ENCODE measurements at places on chromosomes 7 and 10. TPM values are rescaled to one million over a fixed set of nuclear protein-coding genes. Genes with fewer than 3 reads are reported as not detected.
A peak's percentile ranks its signal among the peaks of the same experiment; 100 is the strongest.

- no peak for DNase-seq
Observed at GRCh38 chr7:12025246-12025645, 185.8 kb upstream of the TMEM106B start.

- DNase-seq: no peak
Observed at GRCh38 chr10:22720667-22721066, 6.3 kb upstream of the PIP4K2A start.

The MALRD1 gene
- 35.5 TPM for total RNA-seq

DNA sequence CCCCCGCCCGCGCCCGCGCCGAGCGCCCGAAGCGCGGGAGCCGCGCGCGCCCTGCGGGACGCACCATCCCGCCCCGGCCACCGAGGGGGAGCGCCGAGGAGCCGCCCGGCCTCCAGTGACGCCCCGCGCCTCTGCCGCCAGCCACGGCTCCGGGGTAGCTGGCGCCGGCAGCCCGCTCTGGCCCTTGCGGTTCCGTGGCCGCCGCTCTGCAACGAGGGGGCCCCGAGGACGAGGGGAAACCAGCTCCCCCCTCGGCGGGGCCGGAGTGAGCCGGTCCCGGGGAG is at the start of gene PAXIP1:
Gene PAXIP1, minus strand, starts transcription at position 33 of the 284 bp plus-strand sequence. CDS start 195 bp downstream, outside the sequence.
- peak; percentile 79 for DNase-seq

The UNCX gene
- not detected for total RNA-seq

- DNase-seq: no peak
Observed at GRCh38 chr7:107048783-107049418, 4.4 kb downstream of the PRKAR2B start.

DNA sequence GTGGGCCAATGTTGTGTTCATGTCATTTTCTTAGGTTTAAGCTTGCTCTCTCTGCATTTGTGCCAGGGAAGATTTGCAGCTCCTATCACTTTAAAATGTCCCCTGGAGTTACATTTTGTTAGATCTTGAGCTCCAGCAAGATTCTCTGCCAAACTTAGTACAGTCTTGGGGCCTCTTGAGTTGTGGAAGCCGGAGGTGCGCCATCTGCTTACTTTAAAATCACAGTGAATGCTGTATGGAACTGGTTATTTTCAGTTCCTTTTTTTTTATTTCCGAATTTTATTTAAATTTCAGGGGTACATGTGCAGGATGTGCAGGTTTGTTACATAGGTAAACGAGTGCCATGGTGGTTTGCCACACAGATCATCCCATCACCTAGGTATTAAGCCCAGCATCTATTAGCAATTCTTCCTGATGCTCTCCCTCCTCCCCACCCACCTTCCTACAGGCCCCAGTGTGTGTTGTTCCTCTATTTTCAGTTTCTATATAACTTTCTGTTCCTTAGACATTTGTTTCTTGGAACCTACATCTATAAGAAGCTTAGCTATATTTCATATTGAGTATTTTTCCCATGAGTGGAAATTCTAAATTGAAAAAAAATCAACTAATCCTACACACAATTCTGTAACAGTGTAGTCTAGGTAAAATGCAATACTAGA is 114.4 kb upstream of the CREB5 start:
- DNase-seq: no peak

DNA sequence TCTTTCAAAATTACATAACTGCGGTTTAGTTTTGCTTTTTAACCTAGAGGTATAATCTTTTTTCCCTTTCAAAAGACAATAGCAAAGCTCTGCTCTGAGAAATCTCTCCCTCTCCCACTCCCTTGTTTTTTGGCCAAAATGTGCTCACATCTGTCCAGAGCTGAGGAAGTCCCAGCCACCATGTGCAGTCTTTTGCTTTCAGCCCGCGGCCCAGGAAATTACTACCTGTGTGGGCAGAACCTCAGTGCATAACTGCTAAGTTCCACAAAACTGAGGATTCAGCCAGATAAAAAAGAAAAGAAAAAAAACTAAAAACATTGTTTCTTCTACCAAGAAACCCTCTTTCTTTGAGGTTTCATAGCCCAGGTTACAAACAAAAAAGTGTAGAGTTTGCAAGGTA is 115.0 kb upstream of the HGF start:
- DNase-seq: no peak

- no peak for DNase-seq
Observed at GRCh38 chr7:112395411-112395810, 54.8 kb upstream of the IFRD1 start.

The IFIT1 gene
- total RNA-seq: 4.6 TPM

The PUS7 gene
- total RNA-seq: 6.2 TPM

The SLC26A3 gene
- total RNA-seq: not detected

DNA sequence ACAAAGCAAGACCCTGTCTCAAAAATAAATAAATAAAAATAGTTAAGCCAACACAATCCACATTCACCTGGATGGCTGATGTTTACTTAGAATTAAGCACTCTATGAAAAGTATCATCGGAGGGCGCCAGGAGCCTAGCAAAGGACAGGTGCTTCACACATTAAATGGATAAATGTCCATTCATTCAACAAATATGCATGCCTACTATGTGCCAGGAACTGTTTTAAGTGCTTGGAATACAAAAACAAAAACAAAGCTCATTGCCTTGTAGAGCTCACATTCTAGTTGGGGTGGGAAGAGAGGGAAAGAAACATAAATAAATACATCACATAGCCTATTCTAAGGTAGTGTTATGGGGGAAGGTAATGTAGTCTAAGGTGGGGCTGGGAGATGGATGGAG is 4.1 kb downstream of the BAIAP2L1 start:
- DNase-seq: no peak

DNA sequence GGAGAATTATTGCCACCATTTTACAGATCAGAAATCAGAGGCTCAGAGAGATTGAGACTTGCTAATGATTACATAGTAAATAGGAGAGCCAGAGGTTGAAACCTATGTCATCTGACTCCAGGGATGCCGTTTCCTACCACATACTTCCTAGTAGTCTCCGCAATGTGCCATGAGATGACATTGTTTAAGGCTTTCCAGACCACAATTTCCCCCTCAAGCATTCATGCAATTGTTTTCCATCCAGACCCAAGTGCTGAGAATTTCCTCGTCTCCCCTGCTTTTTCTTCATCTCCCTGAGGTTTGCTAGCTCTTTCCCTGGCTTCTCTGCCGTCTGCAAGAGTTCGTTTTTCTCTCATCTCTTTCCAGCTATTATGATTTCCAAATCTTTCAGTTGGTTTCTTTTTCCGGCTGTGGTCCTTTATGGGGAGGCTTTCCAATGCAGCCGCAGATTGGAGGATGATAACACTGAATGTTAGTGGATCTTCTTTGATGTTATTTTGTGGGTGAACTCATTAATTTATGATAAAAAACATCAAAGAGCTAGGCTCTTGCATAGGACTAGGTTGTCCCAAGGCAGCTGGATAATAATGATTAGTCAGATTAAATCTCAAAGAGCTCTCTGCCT is 6.9 kb upstream of the GOLGA7B start:
- peak; percentile 18 for DNase-seq

DNA sequence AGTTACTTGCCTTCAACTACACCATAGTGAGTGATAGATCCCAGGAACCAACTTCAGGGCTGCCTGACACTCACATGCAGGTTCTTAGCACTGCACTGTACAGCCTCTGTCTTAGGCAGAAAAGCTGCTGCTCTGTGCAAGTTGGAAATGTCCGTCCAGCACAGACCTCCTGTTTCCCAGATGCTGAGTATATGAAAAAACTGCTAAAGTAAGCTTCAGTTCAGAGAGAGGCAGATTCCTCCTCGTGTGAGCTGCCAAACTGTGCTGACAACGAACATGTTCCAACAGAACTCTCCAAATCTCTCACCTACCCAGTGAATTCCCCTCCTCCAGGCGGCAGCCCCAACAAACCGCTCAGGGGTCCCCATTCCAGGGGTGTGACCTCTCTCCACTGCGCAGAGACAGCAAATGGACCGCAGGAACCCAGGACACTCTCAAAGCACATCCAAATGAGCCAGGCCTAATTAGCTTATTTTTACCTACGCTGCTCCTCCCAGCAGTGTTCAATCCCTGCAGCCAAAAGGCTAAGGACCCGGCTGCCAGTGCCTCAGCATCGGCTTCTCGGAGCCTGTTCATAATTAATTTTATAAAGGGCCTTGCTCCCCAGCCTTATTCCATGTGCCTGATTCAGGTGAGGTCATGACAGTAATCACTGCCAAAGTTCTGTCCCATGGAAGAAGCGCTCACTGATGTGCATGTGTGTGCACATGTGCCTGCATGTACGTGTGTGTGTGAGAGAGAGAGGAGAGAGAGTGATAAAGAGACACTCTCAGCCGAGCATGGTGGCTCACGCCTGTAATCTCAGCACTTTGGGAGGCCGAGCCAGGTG is 159.5 kb upstream of the AUTS2 start:
- DNase-seq: no peak

The ZNF365 gene
- under 0.01 TPM for total RNA-seq

The TMEM273 gene
- 1.6 TPM for total RNA-seq

The HGF gene
- 9.4 TPM for total RNA-seq

- DNase-seq: no peak
Observed at GRCh38 chr7:84207025-84207424, 12.4 kb upstream of the SEMA3A start.

The CHN2 gene
- total RNA-seq: 6.7 TPM

DNA sequence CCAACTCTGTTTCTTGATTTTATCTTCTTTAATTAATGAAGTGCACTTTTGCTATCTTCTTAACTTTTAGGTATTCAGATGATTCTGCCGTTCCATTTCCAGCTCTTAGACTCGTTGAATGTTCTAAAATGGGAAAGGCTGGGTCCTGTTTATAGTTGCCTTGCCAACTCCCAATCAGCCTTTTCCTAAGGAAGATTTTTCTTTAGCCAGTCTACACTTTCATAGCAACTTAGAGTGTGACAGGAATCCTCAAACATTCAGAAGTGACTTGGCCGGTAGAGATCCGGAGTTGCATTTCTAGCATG is 23.0 kb upstream of the TRIL start:
- DNase-seq: no peak

DNA sequence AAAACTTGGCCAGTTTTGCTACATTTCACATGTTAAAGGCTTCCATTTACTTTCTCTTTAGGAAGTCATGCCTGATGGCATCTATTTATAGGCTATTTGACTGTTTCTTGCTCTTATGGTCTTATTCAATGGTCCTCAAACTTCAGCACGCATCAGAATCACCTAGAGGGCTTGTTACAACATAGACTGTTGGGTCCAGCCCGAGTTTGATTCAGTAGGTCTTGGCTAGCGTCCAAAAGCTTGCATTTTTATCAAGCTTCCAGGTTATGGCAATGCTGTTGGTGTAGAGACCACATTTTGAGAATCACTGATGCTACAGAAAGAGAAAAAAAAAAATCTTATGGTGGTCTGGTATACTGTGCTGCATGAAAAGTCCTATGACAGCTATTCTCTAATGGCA is 51.9 kb downstream of the MTPN start:
- no peak for DNase-seq

Measured in hematopoietic multipotent progenitor cell (in vitro differentiated cells).